ENCODE measurements at places on chromosomes 16 and 17.

GRCh38 chr16:66528294-66528693 is 21.6 kb downstream of the TK2 start:
- no peak for DNase-seq

DNA sequence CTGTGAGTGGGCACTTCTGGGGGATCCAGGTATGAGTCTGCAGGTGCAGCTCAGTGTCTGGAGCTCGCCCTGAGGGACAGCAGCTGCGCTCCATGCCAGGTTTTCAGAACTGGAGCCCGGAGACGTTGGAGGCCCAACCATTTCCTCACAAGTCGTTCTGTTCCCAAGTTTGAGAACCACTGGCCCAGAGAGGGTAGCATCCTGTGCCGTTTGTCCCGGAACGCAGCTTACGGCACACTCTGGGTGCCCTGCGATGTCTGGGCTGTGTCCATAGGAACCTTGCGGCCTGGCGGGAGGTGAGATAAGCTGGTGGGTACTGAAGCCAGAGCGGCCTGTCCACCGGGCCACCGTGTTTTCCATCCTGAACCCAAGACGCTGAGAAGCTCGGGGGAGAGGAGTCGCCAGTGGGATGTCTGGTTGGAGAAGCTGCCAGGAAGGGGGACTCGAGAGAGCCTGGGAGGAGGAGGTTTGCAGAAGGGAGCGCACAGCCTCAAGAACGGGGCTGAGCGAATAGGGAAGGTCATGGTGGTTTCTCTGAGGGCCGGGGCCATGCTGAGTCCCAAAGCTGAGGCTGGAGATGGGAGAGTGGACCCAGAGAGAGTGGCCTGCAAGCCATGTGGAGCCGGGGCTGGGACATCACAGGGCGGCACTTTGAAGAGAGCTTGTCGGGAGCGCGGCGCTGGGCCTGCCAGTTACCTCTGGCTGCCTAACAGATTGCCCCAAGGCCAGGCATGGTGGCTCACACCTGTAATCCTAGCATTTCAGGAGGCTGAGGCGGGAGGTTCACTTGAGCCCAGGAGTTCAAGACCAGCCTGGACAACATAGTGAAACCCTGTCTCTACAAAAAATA is 211.0 kb upstream of the GSE1 start:
- peak; percentile 25 for DNase-seq

- DNase-seq = no peak
Measured at GRCh38 chr17:41967921-41968578, 1.5 kb downstream of the CNP start.

GRCh38 chr16:56588781-56589140 is 567 bp upstream of the MT3 start:
- no peak for DNase-seq

GRCh38 chr17:33944826-33945225 is 310.3 kb upstream of the CCL2 start:
- no peak for DNase-seq

DNA sequence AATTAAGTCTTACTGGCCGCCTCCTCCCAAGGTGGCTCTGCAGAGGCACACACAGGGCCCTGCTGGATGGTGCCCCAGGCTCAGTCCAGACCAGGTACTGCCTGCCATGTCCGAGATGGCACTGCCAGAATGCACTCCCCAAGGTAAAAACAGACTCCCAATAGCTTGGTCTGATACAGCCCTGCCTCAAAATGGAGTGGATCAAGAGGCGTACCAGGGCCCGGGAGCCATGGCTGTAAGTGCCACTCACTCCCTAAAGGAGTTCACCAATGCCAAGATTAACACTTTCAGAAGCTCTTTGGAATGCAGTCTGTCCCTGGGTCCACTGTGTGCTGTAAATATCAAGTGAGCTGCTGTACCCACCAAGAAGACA is 576 bp upstream of the MYO18A start:
- no peak for DNase-seq

DNA sequence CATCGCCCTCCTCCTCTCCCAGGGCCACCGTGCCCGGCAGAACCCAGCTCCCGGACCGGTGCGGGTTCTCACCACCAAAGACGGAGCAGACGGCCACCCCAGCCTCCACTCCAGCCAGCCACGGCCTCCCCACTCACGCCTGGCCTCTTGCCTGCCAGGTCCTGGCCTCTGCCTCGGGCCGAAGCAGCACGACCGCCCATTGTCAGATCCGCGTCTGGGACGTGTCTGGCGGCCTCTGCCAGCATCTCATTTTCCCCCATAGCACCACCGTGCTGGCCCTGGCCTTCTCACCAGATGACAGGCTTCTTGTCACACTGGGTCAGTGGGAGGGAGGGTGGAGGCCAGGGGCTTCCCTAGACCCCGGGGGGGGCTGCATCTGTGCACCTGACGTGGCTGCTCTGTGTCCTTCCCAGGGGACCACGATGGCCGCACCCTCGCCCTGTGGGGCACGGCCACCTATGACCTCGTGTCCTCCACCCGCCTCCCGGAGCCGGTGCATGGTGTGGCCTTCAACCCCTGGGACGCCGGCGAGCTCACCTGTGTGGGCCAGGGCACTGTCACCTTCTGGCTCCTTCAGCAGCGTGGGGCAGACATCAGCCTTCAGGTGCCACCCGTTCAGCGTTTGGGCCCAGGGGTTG is 6.6 kb upstream of the RHOT2 start:
- DNase-seq = no peak

DNA sequence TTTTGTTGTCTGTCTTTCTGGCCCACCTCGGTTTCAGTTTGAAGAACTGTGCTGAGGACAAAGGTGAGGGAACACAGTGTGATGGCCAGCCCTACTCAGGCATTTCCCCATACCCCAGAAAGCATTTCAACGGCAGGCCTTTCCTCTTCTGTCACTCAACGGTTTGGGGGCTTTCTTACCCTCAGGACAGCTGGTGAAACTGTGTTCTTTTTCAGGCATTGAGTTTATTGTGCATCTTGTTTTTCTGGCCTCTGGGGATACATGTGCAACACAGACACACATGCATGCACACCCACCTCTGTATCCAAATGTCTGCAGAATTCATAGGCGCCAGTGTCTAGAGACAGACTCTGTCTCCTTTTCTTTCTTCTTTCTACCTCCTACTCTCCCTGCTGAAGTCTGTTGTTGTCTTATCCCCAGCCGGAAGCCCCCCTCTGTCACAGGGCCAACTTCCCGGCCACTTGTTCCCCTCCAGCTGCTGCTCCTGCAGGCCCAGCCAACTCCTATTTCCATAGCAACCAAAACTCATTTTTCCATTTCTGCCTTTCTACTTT is 17.0 kb downstream of the CHD9 start:
- no peak for DNase-seq

- no peak for DNase-seq
Measured at GRCh38 chr17:42843358-42843934, 934 bp upstream of the AOC2 start.

GRCh38 chr17:28228986-28229729 is 89.8 kb upstream of the TMEM97 start:
- DNase-seq = no peak

GRCh38 chr16:29784157-29784556 is 6.1 kb downstream of the ZG16 start:
- no peak for DNase-seq

GRCh38 chr16:11409398-11409797 is 64.1 kb downstream of the RMI2 start:
- DNase-seq = no peak

- DNase-seq = peak; percentile 24
Measured at GRCh38 chr17:64388961-64389565, 1.6 kb downstream of the PECAM1 start.

GRCh38 chr17:40553694-40554534 is 11.4 kb downstream of the CCR7 start:
- peak; percentile 54 for DNase-seq

DNA sequence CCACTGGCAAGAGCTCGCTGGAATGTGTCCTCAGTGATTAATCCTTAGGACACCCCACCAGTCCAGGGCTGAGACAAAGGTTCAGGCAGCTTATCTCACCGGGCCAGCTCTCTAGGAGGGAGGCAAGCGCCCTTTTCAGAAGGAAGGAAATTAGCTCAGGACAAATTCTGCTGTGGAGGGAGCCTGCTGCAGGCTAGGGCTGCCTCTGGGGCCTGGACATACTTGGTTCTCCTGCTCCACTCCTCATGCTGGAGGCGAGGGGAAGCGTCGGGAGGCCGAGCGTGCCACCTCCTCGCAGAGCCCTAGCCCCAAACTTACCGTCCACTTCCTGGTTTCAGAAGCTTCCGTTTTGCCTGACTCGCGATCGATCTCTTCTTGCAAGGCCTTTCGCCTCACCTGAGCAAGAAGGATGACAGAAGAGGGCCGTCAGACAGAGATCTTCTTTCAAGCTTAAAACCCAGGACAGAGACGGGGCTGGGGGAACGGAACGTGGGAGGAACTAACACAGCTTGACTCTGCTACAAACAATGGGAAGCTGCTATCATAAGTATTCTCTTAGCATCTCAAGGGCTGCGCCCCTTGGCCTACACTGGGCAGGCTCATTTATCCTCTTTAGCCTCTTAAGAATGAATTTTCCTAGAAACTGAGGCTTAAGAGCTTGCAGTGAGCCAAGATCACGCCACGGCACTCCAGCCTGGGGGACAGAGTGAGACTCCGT is 7.7 kb downstream of the KNOP1 start:
- no peak for DNase-seq

DNA sequence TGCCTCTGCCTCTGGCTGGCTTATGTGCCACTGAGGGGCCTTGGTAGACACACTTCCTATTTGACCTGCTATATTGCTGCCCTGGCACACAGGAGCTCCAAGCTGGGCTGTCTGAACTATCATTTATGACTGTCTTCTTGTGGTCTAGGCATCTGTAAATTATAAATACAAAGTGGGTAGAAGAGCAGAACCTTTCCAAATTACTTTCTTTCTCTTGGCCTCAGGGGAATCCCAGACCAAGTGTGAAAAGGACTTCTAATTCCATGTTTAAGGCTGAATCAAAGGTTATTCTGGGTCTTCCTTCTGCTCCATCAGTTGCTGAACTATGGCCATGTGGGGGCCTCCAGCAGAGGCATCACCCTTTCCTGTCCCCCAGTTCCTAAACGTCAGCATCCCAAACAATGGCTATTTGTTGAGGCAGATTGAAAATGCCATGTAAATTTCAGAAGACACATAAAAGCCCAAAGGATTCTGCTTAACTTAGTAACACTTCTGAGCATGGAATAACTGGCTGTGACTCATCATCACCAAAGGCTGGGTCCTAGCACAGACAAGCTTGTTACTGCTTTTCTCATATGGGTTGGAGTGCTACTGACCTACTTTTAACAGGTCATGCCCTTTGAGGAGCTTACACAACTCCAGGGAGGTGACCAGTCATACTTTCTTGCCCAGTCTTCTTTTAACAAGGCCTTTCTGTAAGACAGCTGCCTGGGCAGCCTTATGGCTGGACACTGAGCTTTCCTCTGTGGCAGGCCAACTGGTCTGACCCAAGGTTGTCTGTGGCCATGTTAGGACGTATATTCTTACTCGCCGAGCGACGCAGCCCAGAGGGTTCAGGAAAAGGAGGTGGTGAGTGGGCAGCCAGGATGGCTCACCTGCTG is 154.8 kb downstream of the VPS53 start:
- no peak for DNase-seq

DNA sequence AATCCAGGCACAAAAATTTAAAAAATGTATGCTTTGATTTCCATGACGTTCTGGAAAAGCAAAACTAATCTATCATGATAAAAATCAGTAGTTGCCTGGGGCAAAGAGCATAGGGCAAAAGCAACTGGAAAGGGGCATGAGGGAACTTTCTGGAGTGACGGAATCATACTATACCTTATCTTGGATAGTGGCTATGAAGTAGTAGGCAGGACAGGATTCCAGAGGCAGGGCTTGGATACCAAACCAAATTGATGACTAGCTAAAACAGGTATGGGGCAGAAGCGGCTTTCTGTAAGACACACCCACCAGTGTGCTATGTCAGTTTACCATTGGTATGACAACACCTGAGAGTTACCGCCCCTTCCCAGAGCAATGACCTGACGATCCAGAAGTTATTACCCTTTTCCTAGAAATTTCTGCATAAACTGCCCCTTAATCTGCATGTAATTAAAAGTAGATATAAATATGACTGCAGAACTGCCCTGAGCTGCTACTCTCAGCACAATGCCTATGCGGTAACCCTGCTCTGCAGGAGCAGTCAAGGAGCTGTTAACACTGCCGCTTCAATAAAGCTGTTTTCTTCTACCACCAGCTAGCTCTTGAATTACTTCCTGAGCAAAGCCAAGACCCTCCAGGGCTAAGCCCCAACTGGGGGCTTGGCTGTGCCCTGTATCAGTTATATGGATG is 56.7 kb downstream of the CFDP1 start:
- no peak for DNase-seq

DNA sequence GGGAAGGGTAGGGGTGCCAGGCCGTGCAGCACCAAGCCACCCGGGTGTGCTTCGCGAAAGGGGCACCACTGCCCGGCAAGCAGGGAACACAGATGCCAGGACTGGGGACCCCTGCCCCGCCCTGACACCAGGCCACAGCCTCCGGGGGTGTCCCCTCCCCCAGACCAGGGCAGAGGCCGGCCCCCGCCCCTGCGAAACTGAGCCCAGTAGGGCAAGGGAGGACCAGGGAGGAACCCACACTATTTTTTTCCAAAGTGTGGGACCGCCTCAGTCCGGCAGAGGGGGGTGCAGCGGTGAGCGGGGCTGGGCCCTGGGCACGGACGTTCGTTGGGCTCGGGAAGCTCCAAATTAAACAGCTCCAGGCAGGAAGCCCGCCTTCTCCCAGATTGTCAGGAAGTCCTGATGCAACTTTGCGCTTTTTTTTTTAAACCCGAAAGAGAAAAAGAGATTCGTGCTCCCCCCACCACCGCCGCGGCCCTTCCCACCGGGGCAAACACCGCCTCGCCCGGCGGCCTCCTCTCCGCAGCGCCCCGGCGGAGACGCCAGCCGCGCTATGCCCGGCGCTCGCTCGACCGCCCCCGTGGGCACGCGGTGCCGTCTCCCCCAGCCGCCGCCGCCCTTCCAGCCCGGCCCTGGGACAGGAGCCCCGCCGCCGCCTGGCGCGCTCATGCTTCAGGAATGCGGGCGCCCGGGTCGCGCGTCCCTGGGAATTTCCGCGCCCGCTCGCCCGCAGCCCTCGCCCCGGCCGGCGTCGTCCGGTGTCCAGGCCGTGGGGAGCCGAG is 755 bp downstream of the PIEZO1 start:
- peak; percentile 69 for DNase-seq

DNA sequence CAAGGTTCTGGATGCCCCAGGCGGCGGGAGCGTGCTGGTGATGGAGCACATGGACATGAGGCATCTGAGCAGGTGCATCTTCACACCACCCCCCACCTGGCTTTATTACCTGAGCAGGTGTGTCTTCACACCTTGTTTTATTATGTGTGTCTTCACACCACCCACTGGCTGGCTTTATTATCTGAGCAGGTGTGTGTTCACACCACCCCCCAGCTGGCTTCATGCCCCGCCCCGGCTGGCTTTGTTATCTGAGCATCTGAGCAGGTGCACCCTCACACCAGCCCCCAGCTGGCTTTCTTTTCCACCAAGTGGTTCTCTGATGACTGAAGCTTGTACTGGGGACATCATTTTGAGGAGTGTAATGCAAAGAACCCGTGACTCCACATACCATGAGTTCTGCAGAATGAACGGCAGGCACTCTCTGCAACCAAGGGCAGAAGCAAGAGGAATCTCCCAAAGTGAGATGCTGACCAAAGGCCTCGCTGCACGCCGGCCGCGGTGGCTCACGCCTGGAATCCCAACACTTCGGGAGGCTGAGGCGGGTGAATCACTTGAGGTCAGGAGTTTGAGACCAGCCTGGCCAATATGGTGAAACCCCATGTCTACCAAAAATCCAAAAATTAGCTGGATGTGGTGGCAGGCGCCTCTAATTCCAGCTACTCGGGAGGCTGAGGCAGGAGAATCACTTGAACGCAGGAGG is 2.6 kb downstream of the FN3KRP start:
- no peak for DNase-seq

- DNase-seq = no peak
Measured at GRCh38 chr17:76805319-76805718, 62.9 kb upstream of the MGAT5B start.
